Activated CD8-positive, alpha-beta T cell treated with anti-CD3 and anti-CD28 coated beads for 36 hours (primary cell): ENCODE measurements at places on chromosomes 1 and 21. TPM values are rescaled to one million over a fixed set of nuclear protein-coding genes. Genes with fewer than 3 reads are reported as not detected.

MTFR1L gene
- 27.4 TPM for total RNA-seq

SPRR4 gene
- not detected for total RNA-seq

SDHB gene
- total RNA-seq: 135 TPM

PM20D1 gene
- total RNA-seq: 0.29 TPM

PRAMEF12 gene
- not detected for total RNA-seq

AMY1C gene
- total RNA-seq: not detected

EVA1C gene
- 13.7 TPM for total RNA-seq

KCNH1 gene
- total RNA-seq: not detected

- no peak for DNase-seq
Observed at GRCh38 chr21:22925032-22925431, 1926.8 kb downstream of the NCAM2 start.

DNA sequence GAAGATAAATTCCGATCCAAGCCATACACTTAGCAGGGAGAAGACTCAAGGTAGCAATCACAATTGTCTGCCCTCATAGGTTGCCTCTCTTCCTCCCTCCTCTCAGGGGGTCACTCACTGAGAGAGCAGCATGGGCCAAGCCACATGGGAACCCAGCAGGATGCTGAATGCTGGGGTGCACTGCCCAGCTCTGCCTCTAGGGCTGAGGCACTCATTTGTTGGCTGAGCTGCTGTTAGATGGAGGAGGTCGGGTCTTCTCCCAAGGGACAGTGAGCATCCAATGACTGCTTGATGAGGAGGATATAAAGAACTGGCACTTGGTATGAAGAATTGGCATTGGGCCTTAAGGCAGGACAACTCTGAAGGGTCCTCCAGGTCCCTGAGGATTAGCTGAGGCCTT lies 418.8 kb downstream of the SIPA1L2 start:
- DNase-seq: peak; percentile 27

DNA sequence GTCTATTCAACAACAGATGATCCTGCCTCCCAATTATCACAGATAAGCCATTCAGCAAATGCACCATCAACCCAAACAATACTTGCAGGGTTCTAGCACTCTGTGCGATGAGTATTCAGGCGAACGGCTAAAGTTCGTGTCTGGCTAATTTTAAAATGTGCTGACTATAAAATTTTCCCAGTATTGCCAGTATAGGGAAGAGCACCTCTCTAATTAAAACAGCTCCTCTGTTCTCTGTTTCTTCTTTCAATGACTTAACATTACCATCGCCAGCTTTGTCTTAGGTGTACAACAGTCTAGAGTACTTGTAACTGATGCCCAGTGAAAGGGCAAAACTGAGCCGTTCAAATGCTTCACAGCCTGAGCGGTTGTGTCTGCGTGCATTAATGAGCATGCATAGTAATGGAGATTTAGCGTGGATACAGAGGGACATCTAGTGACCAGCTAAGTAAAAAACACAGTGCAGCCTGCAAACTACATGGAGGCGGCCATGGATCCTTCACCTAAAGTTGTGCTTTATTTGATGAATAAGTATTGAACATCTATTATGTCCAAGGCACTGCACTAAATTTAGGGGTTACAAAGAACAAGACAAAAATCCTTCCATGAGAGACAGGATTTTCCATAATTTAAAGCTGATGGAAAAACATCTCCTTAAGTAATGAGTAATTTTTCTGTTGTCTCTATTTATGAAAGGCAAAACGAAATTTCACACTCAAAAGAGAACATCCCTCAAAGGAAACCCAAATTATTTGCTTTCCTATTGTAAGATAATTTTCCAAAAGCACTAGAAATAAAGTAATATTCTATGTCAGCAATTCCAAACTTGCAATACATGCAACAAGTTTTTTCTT lies 120.0 kb downstream of the SETD4 start:
- DNase-seq: peak; percentile 9

GRCh38 chr1:179079113-179079761 lies 2.6 kb upstream of the TOR3A start:
- DNase-seq: peak; percentile 71

- DNase-seq: no peak
Observed at GRCh38 chr1:203311368-203312301, 6.3 kb downstream of the BTG2 start.

DNA sequence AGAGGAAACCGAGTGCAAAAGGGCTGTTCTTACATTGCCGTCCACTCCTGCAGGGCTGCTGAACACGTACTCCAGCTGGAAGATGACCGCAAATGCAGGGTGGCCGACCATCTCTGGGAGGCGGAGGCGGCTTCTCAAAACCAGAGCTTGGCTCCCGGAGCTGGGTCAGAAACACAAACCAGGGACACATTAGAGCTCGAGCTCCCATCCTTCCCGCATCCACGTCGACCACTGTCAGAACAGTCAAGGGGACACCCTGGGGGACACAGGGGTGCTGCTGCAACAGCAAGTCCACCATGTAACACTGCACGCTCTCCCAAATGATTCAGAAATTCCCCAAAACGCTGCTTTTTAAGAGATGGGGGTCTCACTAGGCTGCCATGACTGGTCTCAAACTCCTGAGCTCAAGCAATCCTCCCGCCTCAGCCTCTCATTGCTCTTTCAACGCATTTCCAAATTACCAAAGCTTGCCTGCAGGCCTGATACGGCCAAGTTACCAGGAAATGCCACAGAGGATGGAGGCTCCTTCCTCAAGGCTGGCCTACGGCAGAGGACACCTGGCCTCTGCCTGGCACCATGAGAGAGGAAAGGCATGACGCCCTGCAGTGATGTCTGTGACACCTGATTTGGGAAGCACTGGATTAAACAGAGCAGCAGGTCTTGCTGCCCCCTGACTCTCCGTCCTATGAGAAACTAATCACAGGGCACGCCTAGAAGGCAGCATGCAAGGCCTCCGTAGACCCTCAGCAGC lies 45.0 kb downstream of the NPHP4 start:
- DNase-seq: no peak

DNA sequence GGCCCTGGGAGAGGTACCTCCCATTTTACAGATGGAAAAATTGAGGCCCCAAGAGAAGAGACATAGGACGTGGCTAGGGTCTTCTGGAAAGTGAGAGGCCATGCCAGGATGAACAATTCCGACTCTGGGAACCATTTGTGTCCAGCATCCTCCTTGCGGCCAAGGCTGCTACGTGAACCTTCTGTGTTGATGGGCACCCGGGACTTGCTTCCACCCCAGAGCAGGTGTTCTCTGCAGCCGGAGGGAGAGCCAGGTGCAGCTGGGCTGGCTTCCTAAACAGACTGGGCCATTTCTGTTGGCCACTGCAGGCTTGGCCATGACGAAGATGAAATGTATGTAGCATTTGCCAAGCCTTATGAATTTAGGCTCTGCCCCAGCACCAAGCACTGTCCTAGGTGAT lies 118.9 kb downstream of the PRDM2 start:
- no peak for DNase-seq

- DNase-seq: no peak
Observed at GRCh38 chr1:118395430-118395991, 210.5 kb upstream of the SPAG17 start.

DNA sequence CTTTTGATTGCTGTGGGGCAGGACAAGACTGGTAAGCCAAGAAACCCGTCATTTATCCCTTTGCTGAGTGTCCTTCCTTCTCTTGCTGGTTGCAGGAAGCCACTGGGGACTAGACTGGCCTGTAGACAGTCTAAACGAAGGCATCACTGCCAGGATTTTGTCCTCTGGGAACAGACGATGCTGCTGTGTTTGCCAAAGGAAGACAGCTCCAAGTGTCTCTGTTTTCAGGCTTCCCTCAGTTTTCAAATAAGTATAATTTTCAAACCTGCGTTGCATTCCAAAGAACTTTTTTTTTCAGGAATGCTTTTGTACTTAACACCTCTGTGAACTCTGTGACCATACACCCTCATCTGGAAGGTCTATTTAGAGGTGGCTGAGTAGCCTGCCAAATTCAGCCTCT lies 269.4 kb downstream of the HLX start:
- no peak for DNase-seq

- no peak for DNase-seq
Observed at GRCh38 chr1:8889925-8890785, 11.7 kb upstream of the ENO1 start.

GRCh38 chr1:16981269-16981849 lies 939 bp upstream of the MFAP2 start:
- DNase-seq: no peak

DNA sequence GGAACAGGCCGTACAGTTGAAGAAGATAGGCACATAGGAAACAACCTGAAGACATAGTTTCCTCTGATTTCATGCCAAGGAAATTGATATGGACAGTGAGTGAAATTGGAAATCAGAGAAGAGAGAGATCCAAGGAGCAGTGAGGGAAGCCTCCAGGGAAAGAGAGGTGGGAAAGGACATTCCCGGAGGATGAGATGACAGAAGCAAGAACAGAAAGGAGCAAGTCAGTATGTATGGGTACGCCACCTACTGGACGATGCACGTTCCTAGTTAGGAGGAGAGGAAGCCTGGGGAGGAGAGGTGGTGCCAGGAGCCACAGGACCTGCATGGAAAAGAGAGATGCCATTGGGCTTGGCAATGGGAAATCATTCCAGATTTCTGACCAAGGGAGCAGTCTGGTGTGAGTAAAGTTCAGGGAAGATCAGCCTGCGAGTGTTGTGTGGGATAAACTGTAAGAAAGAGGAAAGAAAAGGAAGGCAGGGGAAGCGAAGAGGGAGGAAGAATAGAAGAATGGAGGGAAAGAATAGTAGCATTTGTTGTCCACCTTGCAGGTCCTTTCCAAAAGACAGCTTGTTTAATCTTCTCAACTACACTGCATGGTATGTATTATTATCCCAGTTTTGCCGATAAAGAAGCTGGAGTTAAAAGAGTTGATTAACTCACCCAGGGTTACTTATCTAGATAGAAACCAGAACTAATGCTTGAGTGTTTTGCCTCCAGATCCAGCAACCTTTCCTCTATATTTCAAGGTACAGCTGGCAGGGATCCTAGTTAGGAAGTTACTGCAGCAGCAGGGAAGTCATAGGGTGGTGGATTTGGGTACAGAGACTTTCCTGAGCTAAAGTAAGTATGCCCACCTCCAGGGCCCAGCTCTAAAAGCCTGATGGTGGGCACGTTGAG lies 27.4 kb downstream of the C1orf116 start:
- peak; percentile 62 for DNase-seq

DNA sequence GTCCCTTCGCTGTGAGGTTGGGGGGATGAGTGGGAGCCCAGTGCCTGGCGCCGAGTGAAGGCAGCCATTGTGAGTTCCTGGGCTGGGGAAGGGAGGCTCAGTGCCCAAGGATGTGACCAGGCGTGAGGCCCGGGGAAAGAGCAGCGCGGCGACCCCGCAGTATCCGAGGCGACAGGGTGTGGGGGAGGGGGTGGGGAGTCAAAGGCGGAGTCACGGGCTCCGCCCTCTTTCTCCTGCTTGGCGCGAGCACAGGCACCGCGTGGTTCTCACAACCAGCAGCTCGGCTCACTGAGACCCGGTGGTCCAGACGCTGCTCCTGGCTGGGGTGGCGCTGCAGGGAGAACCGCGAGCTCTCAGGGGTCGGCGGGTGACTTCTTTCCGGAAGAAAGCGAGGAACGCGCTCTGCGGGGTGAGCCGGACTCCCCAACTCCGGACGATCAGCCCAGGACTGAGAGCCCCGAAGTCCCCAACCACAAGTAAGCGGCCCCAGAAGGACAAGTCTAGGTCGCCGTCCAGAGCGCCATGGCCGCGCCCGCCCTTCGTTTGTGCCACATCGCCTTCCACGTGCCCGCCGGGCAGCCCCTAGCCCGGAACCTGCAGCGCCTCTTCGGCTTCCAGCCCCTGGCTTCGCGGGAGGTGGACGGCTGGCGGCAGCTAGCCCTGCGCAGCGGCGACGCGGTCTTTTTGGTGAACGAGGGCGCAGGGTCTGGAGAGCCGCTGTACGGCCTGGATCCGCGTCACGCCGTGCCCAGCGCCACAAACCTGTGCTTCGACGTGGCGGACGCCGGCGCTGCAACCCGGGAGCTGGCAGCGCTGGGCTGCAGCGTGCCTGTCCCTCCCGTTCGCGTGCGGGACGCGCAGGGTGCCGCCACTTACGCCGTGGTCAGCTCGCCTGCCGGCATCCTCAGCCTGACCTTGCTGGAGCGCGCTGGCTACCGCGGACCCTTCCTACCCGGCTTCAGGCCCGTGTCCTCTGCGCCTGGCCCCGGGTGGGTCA lies at the start of gene HPDL:
HPDL (plus strand) TSS at position 269 of the 997 bp plus-strand sequence; CDS start at position 523, 254 bp downstream.
- DNase-seq: peak; percentile 89

- no peak for DNase-seq
Observed at GRCh38 chr1:206941766-206942418, 4.4 kb downstream of the PIGR start.

- DNase-seq: no peak
Observed at GRCh38 chr1:10620776-10621175, 146.0 kb downstream of the PEX14 start.

DNA sequence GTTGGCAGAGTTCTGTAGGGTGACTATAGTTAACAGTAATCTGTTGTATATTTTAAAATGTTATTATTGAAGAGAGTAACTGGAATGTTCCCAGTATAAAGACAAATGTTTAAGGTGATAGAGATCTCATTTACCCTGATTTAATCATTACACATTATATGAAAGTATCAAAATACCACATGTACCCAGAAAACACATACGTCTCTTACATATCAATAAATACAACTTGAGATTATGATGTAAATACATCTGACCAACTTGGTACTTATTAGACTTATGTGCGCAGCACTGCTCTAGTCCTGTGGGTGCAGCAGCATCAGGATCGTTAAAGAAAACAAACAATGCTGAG lies 670 bp upstream of the PARK7 start:
- no peak for DNase-seq

DNA sequence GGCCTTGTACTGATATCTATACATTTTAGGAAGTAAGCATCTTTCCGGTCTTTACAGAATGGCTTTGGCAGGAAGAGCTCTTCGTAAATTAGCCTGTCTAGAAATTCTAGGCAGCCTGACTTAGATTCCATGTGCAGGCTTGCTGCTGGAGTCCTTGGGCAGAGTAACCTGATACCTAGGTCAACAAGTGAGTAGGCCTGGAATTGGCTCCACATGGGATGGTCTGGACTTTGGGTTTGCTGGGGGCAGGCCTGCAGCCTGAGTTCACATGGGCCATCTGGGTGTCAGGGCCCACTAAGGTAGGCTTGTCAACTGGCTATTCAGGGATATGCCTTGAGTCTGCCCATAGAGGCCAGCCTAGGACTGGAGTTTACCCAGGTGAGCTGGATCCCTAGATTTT lies 59.6 kb upstream of the CYYR1 start:
- no peak for DNase-seq
